ENCODE measurements at places on chromosomes 3 and 15.
A peak's percentile ranks its signal among the peaks of the same experiment; 100 is the strongest.

DNA sequence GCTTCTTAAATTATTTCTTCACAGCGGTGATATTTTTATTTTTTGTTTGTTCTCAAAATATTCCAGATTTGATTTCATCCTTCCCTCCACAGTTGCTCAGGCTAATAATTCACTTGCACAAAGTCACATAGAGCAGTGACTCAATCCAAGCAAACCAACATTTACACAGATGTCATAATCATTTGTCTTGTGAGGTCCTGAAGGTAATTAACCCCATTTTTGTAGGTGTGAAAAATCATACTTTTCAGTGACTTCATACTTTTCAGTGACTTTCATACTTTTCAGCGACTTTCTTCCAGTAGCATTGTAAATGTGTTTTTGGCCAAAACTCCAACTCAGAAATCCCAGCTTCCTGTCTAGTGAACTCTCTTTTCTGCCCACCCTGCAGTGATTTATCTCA, 32.1 kb downstream of the CD200 start:
- DNase-seq, result no peak

GRCh38 chr15:64761156-64761555, 14.2 kb downstream of the RBPMS2 start:
- no peak for DNase-seq

GRCh38 chr3:39275963-39276593, 3.8 kb downstream of the CX3CR1 start:
- no peak for DNase-seq

GRCh38 chr3:119294696-119295671, 801 bp downstream of the ARHGAP31 start:
- DNase-seq, result peak; percentile 44

- DNase-seq, result no peak
Observed at GRCh38 chr3:15384510-15385237, 42.7 kb downstream of the METTL6 start.

DNA sequence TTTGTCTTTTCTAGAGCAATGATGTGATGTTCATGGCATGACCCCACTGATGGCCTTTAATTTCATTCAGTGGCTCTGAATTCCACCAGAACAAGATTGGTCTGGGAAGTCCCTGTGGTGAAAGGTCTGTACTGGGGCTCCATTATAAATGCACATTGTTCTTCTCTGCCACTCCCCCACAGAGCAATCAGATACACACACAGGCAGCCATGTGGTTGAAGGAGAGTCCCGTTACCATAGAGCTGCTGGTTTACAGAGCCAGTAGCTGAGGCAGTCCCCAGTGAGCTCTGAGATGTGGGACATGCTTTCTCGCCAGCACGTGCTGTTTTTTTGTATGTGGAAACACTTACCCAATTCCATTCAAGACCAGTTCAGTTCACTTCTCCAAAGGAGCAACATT, 172.7 kb upstream of the TRIM42 start:
- no peak for DNase-seq

- no peak for DNase-seq
Observed at GRCh38 chr3:57805266-57805665, 49.2 kb downstream of the SLMAP start.

GRCh38 chr15:40928821-40929659, at the start of gene DLL4:
Gene DLL4 (plus strand): TSS chr15:40929340. CDS start chr15:40929669, 329 bp downstream.
- DNase-seq, result no peak

GRCh38 chr3:74273091-74273490, 341.4 kb downstream of the CNTN3 start:
- no peak for DNase-seq

- DNase-seq, result no peak
Observed at GRCh38 chr3:134357914-134358811, 16.1 kb downstream of the AMOTL2 start.

- DNase-seq, result no peak
Observed at GRCh38 chr3:72460205-72461174, 387.8 kb downstream of the SHQ1 start.

- no peak for DNase-seq
Observed at GRCh38 chr3:31671451-31671850, 138.7 kb downstream of the STT3B start.

- no peak for DNase-seq
Observed at GRCh38 chr15:91182101-91182500, 82.0 kb downstream of the SV2B start.

DNA sequence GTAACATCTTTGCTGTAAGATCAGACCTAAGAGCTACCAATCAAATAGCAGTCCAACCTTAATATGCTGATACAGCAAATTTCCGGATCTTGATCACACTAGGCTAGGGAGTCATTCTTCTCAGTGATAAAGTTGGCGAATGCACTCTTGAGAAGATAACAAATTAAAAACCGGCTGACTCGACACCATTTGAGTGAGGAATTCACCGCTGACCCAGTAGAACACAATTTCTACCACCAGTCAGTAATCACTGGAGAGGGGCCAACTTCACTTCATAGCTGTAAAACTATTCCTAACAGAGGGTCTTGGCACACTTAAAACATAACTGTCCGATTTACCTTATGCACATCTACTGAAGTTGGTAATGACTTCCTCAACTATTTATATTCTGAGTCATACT, 47.2 kb downstream of the MEIS2 start:
- no peak for DNase-seq

- no peak for DNase-seq
Observed at GRCh38 chr3:159001711-159002110, 199.9 kb downstream of the MFSD1 start.

- DNase-seq, result no peak
Observed at GRCh38 chr3:43073116-43073835, 32.6 kb downstream of the POMGNT2 start.

DNA sequence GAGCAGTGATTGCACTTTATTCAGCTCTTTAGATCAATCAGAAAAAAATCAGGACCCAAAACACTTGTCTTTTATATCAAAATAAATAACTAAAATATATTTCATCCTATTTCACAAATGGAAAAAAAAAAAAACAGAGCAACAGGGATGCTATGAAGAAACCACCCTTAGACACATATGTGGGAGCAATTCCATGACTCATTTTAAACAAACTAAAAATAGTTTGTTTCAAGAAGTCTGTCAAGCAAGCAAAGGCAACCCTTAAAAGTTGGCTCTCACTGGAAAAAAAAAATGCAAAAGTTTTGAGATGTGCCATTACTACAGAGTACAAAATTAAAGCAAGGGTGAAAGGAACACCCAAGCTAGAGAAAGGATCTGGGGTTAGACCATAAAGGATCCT, 5.7 kb downstream of the ATP13A3 start:
- DNase-seq, result no peak

DNA sequence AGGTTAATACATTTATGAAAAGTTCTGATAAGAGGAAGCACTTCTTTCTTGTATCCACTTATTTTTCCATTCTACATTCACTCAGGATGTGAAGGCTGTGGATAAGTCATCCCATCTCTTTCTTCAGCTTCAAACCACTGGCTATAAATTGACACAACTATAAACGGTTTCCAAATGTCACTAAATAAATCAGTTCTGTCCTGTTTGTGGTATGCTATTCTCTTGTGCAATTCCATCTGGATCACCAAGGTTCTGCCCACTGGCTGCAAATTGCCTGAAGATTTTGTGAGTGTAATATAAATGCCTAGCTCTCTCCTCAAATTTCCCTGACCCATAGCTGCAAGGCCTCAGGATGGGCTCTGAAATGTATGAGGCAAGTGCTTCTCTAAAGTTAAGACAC, 7.1 kb upstream of the LMOD3 start:
- DNase-seq, result no peak

GRCh38 chr15:78272776-78273175, 8.4 kb downstream of the DNAJA4 start:
- DNase-seq, result no peak

- no peak for DNase-seq
Observed at GRCh38 chr3:7015683-7016440, 154.9 kb downstream of the GRM7 start.

- DNase-seq, result no peak
Observed at GRCh38 chr3:54835701-54836100, 92.2 kb downstream of the LRTM1 start.

- DNase-seq, result no peak
Observed at GRCh38 chr3:69419276-69419675, 33.4 kb upstream of the FRMD4B start.

DNA sequence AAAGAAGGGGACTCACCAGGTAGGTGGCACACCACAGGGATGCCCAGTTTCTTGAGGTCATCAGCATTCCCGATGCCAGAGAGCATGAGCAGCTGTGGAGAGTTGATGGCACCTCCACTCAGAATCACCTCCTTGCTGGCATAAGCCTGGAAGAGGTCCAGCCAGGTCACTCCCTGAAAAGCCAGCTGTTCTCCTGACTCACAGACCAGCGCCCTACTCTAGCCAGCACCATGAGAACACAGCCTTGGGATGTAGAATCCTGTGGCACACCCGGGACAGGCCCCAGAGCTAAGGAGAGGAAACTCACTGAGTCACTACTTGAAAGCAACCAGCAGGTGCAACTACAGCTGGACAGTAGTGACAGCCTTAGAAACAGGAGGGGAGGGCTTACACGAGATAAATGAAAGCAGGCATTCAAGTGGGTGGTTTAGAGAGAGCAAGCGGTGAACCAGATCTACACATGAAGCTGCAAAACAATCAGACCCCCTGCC, 24.5 kb downstream of the CHDH start:
- no peak for DNase-seq

GRCh38 chr15:63190769-63191649, 1.6 kb downstream of the RAB8B start:
- no peak for DNase-seq

GRCh38 chr3:95971573-95971972, 842.8 kb upstream of the EPHA6 start:
- DNase-seq, result no peak

DNA sequence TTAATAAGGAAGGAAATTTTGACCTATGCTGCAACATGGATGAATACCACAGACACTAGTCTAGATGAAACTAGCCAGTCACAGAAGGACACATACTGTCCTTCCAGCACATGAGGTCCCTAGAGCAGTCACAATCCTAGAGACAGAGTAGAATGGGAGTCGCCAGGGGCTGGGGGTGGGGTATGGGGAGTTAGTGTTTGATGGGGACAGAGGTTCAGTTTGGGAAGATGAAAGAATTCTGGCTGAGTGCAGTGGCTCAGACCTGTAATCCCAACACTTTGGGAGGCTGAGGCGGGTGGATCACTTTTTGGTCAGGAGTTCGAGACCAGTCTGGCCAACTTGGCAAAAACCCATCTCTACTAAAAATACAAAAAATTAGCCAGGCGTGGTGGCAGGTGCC, 99.2 kb downstream of the TPRA1 start:
- no peak for DNase-seq

DNA sequence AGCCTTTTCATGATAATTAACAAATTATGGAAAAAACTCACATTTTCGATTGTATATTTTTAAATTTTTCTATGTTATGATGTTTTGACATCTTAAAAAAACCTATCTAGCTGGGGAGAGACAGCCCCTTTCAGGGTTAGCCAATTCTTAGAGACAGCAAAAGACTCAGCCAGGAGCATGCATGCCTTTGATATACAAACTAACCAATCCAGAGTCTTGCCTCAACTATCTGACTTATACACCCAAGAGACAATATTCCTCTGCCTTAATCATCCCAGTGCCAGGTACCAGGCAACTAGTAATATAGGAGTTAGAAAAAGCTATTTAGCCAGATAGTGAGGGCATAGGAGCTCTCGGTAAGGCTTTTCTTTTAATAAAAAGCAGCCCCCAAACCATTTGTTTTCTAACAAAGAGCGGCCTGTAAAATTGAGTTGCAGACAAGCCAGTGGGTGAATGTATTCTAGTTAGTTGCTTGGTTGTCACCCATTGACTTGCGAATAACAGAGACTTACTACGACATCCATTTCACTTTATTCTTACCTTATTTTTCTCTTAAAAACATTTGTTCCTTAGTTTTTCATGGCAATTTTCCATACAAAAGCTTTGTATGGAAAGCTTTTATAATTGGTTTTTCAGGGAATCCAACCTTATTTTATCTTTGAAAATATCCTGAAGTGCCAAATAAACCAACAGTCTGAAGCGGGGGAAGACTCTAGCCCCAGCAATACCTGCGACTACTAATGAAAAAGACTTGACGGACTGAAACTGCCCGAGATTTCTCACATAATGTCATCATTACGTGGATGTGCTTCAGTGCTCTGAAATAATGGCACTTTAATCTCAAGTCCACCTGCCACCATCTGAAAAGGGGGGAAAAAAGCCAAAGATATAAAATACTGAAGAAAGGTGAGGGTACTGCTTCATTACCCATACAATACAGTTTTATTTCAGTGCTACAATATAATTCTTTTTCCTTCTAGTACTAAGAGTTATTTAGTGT, 64.6 kb upstream of the ATP2C1 start:
- no peak for DNase-seq

DNA sequence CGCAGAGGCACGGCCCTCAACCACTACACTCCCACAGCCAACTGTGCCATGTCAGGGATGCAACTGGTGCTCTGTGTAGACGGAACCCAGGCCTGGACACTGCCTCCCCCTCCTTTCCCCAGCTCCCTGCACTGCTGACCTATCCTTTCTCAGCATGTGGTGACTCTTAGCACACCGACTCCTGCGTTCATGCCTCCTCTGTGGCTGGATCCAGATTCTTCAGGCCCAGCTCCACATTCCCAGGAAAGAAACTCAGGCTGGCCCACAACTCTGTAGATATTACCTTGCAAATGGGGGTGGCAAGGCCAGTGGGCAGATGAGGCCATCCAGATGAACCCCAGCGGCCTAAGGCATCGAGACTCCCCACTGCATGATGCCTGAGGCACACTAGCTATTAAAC, 272.7 kb downstream of the OCA2 start:
- no peak for DNase-seq

GRCh38 chr3:166685246-166685645, 694.9 kb downstream of the ZBBX start:
- DNase-seq, result no peak

- no peak for DNase-seq
Observed at GRCh38 chr3:38059148-38059547, 20.1 kb downstream of the DLEC1 start.

DNA sequence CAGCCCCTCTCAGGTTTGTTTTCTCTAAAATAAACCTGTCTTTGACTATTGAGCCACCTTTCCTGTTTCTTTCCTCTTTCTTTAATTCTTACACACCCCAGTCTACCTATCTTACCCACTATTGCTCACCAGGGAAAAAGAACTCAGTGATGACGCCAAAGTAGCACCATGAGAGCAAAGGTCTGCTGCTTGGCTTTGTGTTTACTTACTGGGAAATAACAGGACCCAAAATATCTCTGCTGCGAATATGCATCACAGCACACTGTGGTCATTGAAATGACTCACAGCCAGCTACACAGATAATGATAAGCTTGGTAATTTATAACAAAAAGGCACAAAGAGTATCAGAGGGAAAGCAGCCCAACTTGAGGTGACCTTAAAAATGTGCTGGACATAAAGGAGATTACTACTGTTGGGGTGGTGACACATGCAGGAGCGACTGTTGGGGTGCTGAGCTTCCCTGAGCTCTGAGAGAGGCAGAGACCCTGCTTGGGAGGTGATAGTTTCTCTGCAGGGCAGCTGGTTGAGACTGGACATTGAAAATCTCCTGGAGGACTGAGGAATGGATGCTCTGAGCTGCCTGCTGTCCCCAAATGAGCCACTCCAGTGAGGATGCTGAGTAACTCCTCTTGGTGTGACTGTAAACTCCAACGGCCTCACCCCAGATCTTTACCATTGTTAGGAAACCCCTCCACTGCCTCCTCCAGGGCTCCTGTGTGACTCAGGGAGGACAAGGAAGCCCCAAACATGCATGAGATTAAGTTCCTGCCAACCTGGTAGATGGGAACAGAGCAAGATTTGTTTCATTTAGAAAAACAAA, 14.5 kb downstream of the EFCAB12 start:
- DNase-seq, result no peak

All from effector CD4-positive, alpha-beta T cell (primary cell).